ENCODE measurements at places on chromosomes 5 and 9.

GRCh38 chr5:24080046-24080445 lies 564.7 kb downstream of the CDH10 start:
- no peak for DNase-seq

DNA sequence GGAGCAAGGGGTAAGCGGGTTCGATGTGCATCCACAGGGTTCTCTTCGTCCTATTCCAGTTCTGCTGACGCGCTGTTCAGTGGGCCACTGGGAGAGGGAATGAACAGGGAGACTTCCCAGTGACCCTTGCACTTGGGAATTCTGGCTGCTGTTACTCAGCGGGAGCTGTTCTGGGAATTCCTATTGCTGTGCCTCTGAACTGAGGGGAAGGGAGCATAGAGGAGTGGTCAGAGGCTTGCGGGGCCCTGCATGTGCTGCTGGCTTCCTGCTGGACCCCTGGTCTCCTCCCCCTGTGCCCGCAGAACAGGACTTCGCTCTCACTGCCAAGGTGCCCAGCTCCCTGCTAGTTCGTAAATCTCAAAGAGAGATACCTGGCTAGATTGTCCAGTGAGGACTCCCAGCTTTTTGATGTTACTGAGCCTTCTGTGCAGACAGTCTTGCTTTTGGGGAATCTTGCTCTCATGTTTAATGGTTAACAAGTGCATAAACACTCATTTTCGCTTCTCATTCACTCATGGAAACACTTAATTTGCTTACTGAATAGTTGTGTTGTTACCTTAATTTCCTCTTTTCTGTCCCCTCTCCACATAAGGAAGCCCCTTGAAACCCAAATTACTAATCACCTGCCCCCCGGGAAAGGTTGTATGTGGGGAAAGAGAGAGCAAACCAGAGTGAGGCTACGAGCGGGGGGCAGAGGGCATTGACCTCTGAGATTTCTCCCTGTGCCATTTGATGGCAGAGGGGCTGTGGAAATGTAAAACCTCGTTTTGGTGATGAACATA lies 5.9 kb downstream of the TRIO start:
- DNase-seq, result no peak

DNA sequence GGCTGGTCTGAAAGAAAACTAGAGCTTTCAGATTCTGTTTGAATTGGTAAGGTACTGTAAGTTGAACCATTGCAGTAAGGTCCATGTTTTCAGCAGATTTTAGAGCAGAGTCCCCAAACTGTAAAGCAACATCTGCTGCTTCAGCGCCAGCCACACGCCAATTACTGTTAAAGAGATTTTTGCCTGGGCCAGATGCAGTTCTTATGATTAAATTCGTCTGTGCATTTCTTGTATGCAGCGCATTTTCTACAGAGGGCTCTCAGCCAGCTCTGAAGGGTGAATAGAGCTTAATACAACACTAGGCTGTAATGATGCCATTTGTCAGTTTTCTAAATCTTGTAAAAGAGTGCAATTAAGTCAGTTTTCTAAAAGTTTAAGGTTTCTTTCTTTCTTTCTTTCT lies 246.3 kb downstream of the COX7C start:
- DNase-seq, result no peak

DNA sequence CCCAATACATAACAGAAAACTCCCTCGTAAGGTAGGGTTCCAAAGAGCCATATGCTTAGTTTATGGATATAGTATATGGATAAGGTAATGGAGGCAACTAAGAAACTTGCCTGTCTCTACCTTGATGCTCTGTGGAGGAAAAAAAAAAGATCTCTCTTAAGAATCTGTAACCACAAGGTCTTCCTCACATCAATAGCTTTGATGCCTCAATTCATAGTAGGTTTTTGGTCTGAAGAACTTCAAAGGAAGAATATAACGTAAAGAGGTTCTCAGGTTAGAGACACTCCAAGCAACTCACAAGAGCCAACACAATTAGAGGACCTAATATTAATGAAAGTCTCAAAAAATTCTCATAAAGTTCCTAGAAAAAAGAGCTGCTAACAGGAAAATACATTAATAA lies 140.2 kb downstream of the FBN2 start:
- no peak for DNase-seq

DNA sequence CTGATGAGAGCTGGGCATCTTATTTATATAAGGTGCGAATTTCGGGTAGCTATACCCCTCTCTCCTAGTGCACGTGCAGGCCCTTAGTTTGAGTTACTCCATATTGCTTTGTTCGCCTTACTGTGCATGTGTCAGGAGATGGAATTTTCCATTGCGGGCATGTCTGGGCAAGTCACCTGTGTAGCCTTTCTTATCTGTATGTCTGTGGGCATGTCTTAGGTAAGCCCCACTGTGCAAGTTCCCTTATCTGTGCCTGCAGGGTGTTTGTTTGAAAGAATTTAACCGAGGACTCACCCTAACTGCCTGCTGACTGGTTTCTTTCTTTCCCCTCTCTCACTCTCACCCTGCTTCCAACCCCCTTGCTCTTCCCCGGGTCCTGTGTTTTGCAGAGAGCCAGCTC lies 140.7 kb upstream of the RANBP3L start:
- DNase-seq, result no peak
